Bone marrow (tissue), 2 donors: ENCODE measurements at places on chromosomes 3 and 15.

- peak; percentile 33 for DNase-seq
These were observed 7.7 kb downstream of the CCR5 start for GRCh38 chr3:46378426-46378942.

- no peak for DNase-seq
These were observed 208.1 kb downstream of the MINAR1 start for GRCh38 chr15:79640206-79640605.

GRCh38 chr15:27744641-27745040 is 354.5 kb downstream of the OCA2 start:
- DNase-seq, result no peak

DNA sequence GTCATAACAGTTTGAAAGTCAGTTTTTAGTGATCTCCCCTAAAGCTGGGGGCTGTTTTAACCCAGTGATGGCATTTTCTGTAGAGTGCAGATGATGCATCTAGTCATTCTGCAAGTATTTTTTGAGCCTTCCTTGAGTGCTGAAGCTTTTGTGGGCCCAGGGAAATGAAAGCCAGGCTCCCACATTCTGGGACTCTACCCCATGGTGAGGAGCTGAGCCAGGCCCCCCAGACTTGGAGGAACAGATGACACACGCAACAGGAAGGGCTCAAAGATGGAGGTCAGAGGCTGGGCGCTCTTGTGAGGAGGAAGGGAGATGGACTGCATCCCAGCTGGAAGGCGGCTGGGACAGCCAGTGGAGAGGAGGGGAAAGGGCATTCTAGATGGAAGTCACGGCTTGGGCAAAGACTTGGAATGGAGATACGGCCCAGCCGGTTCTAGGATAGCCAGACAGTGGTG is 40.8 kb downstream of the MRAS start:
- no peak for DNase-seq

GRCh38 chr3:191762323-191762960 is 301.5 kb downstream of the PYDC2 start:
- no peak for DNase-seq

- no peak for DNase-seq
These were observed 20.2 kb downstream of the TLE3 start for GRCh38 chr15:70077188-70078147.

- DNase-seq, result no peak
These were observed 2.6 kb upstream of the XYLB start for GRCh38 chr3:38343797-38344594.

DNA sequence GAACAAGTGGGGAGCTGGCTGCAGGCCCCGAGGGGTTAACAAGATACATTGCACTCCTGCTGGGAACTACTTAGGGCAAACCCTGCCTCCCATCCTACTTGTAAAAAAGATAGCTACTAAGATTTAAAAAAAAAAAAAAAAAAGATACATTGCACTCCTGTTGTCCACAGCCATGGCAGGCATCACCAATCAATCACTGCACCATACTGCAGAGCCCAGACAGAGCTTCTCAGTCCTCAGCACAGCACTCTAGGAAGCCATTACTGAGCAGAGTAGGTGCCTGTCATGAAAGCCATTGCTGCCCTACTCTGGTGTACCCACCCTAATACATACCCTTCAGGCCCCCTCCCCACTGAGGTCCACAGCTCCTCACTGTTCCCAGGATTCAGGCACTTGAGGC is 64.8 kb downstream of the RASGRF1 start:
- DNase-seq, result no peak

DNA sequence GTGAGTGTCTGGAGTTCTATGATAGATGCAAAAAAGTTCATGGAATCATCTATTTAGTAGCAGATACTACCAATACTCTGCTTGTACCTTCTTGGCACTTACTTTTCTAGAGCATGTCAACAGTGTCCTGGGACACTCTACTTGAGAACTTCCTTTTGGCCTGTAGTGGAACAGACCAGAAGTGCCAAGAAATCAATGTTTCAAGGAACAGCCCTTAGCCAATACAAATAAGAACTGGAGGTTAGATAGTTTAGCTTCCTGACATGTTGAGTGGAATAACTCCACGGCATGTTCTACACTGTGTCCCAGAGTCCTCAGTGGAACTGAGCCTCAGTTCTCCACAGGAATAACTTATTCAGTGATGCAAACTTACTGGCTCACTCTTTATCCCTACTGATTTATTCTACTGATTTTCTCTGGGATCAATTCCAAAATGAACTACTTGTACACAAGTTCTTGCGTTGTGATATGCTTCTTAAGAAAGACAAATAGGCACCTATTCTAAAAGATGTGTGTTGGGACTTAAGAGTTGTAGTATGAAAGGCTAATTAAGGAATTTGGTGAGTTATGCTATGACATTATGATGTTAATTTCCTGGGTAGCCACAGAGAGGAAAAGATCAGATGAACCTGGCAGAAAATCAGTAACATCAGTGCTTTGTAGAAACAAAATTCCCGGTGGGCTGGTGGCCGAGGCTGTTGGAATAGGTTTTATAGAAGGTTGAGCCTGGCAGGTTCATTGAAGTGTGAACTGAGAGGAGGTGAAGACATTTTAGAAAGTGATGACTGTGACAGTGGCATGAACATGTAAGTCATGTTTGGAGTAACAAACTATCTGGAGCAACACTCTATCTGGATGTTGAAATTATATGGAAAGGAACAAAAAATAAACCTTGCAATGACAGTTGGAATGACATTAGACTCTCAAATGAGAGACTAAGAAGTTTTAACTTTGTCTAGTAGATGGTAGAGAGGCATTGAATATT is 101.8 kb upstream of the RBMS3 start:
- DNase-seq, result no peak

DNA sequence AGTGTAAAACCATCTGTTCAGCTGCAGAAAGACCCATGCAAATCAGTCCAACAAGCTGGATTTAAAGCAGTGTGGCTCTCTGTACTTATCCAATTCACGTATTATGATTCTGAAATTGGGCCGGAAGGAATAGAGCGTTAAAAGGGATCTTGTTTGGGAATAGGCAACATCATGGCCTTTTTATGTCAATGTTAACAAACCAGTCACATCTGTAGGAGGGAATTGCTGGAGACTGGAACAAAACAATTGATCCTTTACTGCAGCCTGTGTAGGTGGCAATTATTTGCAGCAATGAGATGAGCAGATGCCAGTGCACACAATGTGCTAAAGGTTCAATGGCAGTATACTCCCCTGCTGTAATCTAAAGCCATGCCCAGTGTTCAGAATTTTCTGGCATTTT is 887.4 kb upstream of the ROBO1 start:
- no peak for DNase-seq

GRCh38 chr3:31880020-31880419 is 101.0 kb downstream of the OSBPL10 start:
- no peak for DNase-seq

DNA sequence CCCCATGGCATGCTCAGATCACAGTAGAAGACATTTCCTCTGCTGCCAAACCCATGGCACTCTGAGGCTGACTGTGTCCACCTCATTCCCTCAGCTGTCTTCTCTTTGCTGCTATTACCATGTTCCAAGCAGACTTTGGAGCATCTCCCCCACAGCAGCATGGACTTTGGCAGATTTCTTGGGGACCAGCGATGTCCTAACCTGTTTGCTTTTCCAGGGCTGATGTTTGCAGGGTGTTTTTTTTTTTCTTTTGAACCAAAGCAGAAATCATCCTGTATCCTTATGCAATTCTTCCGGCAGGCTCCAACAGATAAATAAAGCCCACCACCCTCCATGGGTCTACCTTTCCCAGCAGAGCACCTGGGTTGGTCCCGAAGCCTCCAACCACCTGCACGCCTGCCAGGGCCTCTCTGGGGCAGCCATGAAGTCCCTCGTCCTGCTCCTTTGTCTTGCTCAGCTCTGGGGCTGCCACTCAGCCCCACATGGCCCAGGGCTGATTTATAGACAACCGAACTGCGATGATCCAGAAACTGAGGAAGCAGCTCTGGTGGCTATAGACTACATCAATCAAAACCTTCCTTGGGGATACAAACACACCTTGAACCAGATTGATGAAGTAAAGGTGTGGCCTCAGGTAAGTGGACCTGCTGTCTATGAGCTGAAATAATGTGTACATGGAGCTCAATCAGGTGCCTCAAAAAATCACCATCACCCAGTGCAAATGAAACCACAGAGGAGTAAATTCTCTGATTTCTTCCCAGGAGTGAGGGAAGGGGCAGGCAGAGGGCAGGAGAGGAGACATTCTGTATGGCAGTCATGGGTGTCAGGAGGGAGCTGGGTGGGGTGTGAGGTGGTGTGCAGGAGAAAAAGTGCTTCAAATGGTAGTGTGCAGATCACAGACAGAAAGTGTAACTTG is at the start of gene AHSG:
Gene AHSG, plus strand, starts transcription at position 340 of the 916 bp plus-strand sequence. Its CDS starts 82 bp downstream, at position 422.
- DNase-seq, result no peak

GRCh38 chr3:150540297-150540696 is 6.0 kb downstream of the SERP1 start:
- DNase-seq, result no peak

DNA sequence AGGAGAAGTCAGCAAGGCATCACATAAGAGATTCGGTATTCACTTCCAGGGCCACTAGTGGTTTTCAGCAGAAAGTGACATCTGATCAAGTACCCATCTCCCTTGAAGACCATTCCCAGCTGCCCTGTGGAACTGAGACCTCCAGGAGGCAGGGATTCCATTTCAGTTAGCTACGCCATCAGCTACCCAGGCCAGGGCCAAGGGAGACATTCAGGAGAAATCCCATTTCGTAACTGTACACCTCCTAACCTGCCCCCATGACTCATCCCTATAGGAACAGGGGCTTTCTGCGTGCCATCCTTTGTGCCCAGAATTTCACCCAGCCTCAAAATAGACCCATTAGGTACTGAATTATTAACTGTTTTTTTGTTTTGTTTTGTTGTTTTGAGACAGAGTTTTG is 24.7 kb downstream of the SPATA12 start:
- DNase-seq, result no peak

GRCh38 chr3:111045564-111045963 is 26.1 kb upstream of the NECTIN3 start:
- no peak for DNase-seq

DNA sequence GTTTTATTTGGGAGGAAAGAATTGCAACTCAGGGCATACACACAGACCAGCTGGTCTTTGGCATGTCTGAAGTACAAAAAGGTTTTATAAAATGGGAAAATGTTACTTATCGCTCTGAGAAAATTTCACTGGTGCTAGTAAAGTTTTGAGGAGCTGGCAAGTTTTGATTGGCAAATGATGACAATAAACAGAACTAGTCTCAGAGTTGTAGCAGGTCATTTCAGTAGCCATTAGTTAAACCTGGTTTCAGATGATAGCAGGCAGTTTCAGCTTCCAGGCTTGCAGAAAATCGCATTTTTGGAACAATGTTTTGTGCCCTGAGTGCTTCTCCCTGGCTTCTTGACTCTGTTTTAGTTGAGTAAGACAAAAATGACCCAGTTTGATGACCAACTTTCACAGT is 10.7 kb downstream of the B2M start:
- no peak for DNase-seq

DNA sequence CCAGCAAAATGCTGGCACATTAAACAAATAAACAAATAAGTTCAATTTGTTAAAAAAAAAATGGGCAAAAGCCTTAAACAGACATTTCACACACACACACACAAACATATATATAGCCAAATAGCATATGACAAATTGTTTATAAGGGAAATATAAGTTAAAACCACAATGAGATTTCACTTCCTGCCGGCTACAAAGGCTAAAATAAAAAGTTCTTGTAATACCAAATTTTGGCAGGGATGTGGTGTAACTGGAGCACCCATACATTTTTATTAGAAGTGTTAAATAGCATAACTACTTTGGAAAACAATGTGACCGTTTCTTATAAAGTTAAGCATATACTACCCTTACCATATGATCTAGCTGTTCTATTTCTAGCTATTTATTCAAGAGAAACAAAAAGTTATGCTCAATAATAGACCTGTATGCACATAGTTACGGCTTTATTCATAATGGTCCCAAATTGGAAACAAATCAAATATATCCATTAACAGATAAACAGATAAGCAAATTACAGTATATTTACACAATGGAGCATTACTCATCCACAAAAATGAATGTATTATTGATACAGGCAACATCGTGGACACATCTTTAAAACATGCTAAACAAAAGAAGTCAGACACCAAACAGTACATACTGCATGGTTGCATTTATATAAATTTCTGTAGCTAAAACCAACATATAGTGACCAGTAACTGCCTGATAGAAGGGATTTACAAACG is 93.9 kb downstream of the EOMES start:
- no peak for DNase-seq

- DNase-seq, result no peak
These were observed 41.6 kb downstream of the MEGF11 start for GRCh38 chr15:66211670-66212562.

DNA sequence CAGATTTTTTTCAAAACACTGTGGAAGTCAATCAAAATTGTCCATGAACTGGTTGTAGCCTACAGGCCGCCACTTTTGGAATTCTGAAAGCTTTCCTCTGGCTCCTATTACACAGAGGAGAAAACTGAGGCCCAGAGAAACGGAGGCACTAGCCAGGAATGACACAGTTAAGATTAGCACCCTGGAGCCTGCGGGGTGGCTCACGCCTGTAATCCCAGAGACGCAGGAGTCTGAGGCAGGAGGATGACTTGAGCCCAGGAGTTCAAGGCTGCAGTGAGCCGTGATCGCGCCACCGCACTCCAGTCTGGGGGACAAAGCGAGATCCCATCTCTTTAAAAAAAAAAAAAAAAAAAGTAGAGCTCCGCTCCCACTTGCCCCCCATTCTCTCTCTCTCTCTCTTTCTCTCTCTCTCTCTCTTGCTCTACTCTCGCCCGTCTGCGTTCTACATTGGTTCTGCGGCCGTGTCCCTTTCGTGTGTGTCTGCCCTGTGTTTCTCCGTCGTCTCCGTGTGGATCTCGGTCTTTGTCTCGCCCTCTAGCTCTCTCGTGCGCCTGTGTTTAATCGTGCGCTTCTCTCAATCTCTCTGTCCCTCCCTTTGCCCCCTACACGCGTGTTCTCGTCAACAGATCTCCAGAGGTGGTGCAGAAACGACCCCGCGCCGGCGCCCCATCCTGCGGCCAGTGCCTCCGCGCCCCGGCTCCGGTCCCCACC is 512 bp upstream of the TRH start:
- DNase-seq, result no peak

- DNase-seq, result no peak
These were observed 64.0 kb downstream of the CHST2 start for GRCh38 chr3:143183665-143183964.

DNA sequence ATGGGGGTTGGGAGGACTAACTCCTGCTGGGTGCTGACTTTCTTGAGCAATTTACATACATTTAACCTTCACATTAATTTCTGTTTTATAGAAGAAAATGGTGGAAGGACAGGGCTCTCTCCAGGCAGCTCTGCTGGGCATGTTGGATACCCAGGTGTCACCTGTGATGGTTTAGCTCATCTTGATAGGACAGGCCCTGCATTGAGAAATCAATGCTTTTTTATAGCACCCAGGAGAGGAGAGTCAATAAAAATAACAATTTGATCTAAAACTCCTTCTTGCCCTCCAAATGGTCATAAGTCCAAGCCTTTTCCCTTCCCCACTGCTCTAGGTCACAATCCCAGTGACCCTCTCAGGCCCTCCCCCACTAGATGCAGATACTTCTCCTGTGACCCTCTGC is 48.3 kb upstream of the RBP1 start:
- no peak for DNase-seq

GRCh38 chr3:171526869-171527268 is 66.7 kb upstream of the TNIK start:
- no peak for DNase-seq
